ENCODE measurements at places on chromosomes 12 and 14. TPM values are rescaled to one million over a fixed set of nuclear protein-coding genes. Genes with fewer than 3 reads are reported as not detected.

GRCh38 chr12:2322554-2323120 lies 269.9 kb downstream of the CACNA1C start:
- no peak overlapping the region for H3K4me3 ChIP-seq
- no peaks in the 10 kb centered on the region for H3K27me3 ChIP-seq
- peaks cover 44% of the 10 kb centered on the region for H3K4me1 ChIP-seq
- no peaks in the 10 kb centered on the region for H3K36me3 ChIP-seq
- no peak for DNase-seq

DNA sequence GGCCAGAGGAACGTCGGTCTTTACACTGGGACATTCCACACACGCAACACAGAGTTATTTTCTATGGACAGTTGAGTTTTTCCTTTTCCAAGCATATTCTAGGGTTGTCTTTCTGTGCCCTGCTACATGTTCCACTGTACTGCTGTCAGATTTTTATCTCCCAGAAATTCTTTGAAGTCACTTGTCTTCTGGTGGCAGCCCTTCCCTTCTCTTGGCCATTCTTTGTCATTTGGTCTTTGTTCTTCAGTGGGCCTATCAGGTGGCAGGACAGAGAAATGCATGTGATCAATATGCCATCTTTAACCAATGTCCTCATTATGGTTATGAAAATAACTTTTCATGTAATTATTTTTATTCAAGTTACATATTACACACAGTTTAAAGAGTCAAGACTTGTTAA lies 36.3 kb downstream of the MARK3 start:
- H3K36me3 ChIP-seq: no peaks in the 10 kb centered on the region
- H3K4me3 ChIP-seq: no peak overlapping the region
- H3K27me3 ChIP-seq: no peaks in the 10 kb centered on the region
- no peak overlapping the region for H3K27ac ChIP-seq
- no peak for DNase-seq

DNA sequence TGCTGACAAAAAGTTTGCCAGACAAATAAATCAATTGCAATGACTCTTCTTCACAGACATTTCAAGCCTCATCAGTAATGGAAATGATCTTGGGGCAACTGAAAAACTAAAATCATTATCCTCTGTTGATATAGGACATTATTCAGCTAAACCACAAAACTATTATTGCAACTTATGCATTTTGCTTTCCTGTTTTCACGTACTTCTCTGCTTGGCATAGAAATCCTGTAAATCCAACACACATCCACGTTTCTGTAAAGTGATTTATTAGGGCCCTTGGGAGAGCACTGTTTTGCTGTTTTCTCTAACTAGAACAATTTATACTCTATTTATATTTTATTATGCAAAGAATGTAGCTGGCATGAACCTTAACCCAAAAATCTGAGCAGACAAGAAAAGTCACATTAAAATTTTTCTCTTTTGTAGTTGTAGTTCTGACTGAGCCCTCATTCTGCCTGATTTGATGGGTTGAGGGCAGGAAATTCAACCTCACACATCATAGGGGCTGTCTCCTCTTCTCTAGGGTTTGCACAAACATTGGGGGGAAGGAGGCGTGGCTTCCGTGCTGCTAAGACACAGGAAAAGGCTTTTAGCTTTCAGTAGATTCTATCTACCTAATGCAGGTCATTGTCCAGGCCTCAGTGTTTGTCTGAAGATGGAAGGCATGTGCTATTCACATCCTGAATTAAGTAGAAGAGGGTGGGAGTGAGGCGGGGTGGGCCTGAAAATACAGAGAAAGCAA lies 11.5 kb upstream of the NUP107 start:
- H3K36me3 ChIP-seq: no peaks in the 10 kb centered on the region
- DNase-seq: no peak
- H3K4me1 ChIP-seq: no peaks in the 10 kb centered on the region
- H3K27me3 ChIP-seq: no peaks in the 10 kb centered on the region
- no peak overlapping the region for H3K4me3 ChIP-seq
- no peak overlapping the region for H3K27ac ChIP-seq

The ARMH4 gene
- 3.8 TPM for total RNA-seq

The HOXC13 gene
- total RNA-seq: not detected

The SRRM4 gene
- total RNA-seq: not detected

The NKX2-1 gene
- total RNA-seq: not detected

Measured in ascending aorta (tissue), 2 donors.